GM12891 (cell line): ENCODE measurements at places on chromosomes 7 and 10.

- DNase-seq = no peak
These were observed 332.5 kb upstream of the ETV1 start for GRCh38 chr7:14321947-14322346.

DNA sequence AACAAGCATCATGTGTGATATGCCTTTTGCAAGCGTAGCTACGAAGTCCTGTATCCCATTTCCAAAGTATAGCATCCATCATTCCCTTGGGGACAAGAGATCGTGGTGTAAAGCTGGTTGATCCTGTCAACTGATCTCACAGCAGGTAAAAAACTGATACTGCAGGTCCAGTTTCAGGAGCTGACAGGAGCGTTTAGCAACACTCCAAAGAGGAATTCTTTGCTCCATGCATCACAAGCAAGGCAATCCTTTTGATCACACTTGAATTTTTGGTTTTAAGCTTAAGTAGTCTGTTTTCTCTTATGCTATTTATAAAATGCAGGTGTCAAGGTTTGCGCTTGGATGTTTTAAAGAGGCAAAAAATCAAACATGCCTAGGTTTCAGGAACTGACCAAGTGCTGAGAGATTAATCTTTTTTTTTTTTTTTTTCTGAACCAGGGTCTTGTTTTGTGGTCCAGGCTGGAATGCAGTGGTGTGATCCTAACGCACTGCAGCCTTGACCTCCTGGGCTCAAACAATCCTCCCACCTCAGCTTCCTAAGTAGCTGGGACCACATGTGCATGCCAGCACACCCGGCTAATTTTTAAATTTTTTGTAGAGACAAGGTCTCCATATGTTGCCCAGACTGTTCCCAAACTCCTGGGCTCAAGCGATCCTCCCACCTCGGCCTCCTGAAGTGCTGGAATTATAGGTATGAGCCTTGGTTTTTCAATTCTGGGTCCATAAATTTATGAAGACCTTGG lies 1.8 kb upstream of the ZDHHC4 start:
- no peak for DNase-seq

DNA sequence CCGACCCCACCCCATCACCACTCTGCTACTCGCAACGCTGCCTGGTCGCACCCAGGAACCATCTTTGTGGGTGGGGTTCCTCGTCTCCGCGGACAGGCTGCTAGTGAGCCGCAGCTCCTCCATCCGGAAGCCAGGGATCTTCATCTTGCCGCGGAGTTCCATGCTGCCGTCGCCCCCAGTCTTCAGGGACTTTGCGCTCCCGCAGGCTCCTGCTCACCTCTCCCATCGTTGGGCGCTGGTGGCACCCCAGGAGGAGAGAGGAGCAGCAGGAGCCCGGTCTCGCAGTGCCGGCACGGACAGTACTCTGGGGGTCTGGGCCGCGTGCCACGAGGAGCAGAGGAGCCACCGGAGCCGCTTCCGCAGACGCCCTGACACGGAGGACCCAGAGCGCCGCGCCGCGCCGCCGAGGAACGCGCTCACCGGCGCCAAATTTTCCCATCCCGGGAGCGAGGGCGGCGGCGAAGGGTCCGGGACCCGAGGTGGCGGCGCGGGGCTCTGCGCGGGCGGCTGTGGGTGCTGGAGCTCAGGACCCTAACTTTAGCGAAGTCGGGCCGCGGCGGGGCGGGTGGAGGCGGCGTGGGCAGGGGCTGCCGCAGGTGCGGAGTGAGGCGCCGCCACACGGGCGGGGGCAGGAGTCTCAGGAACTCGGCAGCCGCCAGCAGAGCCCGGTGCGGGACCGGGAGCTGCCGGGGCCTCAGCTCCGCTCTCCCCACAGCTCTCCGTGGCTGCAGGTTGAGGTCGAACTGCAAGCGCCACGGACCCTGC lies 750.1 kb upstream of the SORCS1 start:
- no peak for DNase-seq

DNA sequence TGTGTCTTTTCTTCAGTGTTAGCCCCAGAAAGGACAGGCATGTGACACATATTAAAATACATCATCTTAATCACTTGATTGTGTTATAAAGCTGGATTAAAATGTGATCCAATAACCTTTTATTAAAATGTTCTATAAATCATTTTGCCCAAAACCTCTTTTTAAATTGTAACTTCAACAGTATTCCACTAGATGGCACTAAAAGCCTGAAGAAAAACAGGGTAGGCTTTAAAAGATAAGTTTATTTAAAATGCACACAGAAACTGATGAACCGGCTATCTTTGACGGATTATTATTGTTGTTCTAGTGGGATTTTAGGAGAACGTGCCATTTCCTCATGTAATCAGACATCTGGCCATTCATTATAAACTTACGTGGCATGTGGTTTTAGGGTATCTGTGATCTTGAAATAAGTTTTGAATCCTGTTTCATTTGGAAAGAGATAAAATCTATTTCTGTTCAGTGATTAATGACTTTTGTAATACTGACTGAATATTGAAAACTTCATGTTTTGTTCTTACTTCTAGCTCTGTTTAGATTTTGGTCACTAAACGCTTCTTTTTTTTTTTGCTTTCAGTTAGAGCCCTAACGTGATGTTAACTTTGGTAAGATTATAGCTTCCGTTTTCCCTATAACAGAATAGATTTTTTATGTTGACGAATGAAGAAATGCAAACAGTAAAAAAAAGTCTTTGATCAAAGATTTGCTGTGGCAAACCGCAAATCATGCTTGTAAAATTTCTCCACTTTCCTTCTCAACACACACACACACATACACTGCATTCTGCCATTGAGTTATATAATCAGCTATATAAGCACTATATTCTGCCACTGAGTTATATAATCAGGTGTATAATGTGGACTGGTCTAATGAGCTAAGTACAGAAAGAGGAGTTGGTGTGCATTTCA lies 13.6 kb downstream of the VPS50 start:
- DNase-seq = no peak

GRCh38 chr10:95097805-95098204 lies 28.5 kb upstream of the CYP2C8 start:
- DNase-seq = no peak
